ENCODE measurements at places on chromosomes 7 and 10.

DNA sequence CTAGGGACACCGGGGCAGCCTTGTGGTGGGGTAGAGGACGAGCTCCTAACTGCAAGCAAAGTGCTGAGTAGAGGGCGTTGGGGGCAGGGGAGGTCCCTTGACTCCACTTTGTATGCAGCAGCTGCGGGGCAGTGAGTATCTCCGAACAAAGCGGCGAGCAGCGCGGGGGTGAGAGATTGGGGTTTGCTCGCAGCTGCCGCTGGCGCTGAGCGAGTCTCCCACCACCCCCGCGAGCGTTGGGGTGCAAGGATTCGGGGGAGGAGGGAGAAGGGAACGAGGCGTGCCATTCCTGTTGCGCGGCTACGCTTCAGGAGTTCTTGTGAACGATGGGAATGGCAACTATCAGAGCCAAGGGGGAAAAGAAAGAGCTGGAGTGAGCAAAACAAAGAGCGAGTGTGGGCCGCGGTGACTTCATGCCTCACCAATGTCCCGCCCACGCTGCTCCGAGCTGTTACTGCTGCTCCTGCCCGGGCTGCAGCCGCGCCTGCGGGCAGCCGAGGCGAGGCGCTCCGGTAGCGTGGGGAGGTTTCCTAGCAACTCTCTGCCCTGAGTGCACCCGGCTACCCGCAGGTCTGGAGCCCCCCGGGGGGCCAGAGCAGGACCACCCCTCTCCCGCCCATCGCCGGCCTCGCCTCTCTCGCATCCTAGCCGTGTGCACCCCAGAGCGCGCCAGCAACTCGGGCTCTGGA is at the start of gene ITGB8:
Gene ITGB8, plus strand, starts transcription at position 662 of the 689 bp plus-strand sequence. CDS start 907 bp downstream, outside the sequence.
- DNase-seq, result peak; percentile 66

DNA sequence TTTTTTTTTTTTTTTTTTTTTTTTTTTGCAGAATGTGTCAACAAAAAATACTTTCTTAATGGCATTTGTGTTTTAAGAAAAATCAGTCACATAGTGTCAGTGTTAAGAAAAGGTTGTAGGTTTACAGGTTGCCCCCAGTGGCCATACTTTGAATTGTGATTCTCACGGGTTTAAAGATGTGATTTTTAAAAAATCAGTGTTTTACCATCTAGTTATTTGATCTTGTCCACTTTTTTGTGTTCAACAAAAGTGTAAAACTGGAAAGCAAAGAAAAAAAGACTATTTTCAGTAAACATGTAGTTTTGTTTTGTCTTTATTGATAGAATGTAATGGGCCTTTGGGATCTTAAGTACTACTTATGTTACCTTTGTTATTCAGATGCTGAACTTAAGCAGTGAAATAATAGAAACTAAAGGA is 25.7 kb downstream of the SUV39H2 start:
- DNase-seq, result no peak

- no peak for DNase-seq
These were observed 202.1 kb downstream of the TNS3 start for GRCh38 chr7:47379629-47380324.

DNA sequence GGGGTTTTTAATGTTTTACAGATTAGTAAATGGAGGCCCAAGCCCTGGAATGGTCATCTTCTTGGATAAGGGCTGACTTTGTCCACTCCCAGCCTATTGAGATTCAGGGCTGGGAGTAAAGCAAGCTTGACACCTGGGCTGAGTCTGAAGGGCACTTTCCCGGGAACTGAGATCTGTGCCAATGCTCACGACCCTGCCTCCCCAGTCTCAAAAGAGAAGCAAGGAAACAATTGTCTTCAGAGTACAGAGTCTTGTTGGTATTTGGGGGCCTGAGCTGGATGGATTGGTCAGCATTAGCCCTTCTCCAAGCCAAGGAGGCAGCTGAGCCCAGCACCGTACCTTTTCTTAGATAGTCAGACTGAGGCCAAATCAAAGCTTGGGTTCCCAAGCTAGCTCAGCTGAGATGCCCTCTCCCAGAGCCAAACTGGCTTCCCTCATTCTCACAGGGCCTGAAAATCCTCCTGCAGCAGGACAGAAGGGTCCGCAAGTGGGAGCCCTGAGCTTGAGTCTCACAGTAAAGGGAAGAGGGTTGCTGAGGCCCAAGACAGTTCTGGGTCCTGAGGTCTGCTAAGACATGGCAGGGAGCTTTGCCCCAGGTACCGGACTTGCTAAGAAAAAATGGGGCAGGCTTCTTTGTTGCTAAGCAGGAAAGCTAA is 3.7 kb downstream of the DDIT4 start:
- DNase-seq, result no peak

GRCh38 chr7:47087866-47088265 is 494.0 kb downstream of the TNS3 start:
- no peak for DNase-seq

DNA sequence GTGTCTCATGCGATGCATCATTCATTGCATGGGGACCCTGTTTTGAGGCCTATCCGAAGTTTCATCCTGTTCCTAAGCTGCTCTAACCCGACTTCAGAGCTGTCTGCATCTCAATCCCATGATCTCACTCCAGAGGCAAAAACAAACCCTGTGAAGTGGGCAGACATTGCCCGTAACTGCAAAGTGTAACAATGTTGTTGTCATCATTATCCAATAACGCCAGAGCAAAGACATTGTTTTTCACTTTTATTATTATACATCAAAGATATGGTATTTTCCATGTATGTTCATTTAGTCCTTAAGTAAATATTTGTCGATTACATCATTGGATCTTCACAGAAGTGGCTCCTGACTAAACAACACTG is 246.7 kb downstream of the KLF6 start:
- DNase-seq, result no peak

- no peak for DNase-seq
These were observed 291.2 kb upstream of the HABP2 start for GRCh38 chr10:113261611-113262091.

DNA sequence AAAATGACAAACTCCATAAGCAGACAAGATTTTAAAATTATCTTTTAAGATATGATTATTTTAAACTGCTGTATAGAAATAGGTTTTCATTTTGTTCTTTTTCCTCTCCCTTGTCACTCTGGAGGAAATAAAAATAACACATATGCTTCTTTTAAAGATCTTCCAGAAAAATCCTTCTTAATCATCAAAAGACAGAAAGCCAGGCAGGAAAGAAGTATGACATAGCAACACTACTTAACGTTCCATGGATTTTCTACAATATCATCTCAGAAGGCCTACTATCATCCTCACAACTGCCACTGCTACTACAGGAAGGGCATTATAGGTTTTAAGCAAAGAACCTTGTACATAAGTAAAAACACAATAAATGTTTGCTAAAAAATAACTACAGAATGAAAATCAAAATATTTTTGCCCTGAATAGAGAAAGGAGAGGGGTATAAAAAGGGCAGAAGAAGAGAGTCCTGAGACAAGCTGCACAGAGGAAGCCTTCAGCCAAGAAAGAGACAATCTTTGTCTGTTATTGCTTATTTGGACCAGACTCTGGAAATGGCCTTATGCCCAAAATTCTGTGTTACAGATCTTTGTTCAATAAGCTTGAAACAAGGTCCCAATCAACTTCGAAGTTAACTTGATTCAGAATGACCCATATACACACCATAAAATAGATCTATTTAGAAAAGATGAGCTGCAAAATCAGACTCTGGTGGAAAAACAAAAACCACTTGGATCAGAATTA is 67.8 kb downstream of the ABI1 start:
- DNase-seq, result no peak

- DNase-seq, result no peak
These were observed 8.7 kb upstream of the SP8 start for GRCh38 chr7:20795361-20795760.

DNA sequence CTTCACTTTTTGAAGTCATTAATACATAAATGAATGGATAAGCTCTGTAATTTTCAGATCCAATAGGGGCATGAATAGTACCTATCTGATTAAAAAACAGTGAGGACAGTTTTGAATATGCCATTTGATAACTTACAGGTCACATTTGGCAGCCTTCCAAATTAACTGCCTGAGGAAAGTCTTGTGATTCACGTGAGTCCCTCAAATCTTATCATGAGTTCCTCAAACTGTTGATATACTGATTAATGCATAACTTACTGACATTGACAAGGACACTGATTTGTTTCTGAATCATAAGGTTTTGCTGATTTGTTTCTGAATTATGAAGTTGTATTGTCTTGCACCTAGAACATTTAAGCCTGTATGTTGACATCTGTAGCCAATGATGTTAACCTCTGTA is 55.1 kb downstream of the ANKMY2 start:
- no peak for DNase-seq

DNA sequence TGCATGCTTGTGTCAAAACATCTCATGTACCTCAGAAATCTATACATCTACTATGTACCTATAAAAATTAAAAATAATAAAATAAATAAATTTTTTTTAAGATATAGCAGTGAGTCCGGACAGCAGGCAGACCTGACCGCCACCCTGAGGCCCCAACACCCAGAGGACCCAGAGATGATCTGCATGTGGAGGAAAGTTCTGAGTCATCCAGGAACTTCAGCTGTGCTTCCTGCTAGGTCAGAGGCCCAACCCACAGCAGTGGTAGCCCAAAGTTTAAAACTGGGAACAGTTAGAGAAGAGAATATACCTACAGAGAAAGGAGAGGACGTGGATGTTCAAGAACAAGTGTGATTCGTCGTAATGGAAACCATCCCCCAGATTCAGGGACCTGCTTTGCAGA is 683.7 kb upstream of the NRP1 start:
- DNase-seq, result no peak

- peak; percentile 22 for DNase-seq
These were observed 43.1 kb upstream of the PHF14 start for GRCh38 chr7:10930551-10930950.

- DNase-seq, result peak; percentile 71
These were observed 854.2 kb upstream of the AUTS2 start for GRCh38 chr7:68744036-68744435.

GRCh38 chr10:99560277-99561126 is 27.8 kb downstream of the NKX2-3 start:
- DNase-seq, result peak; percentile 81

DNA sequence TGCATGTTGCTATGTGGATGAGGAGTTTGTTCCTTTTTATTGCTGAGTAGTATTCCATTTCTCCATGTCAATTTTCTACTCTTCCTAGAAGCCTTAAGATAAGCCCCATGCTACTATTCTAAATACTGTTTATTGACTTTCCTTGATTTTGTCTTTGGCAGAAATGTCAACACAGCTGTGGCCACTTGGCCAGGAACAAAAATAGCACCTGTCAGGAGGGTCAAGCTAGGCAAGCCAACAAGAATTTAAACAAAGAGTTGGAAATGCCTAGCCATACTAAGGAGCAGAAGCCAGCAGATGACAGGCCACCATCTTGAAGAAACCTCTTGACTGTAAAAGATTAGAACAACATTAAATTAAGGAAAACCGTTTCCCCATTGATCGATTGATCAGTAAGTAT is 34.7 kb downstream of the JAZF1 start:
- no peak for DNase-seq

- DNase-seq, result no peak
These were observed 351.6 kb upstream of the ZMIZ1 start for GRCh38 chr10:78717200-78717599.

Data from WERI-Rb-1 (cell line).